Hippocampal formation (tissue), 2 donors: ENCODE measurements at places on chromosomes 3 and 15.

DNA sequence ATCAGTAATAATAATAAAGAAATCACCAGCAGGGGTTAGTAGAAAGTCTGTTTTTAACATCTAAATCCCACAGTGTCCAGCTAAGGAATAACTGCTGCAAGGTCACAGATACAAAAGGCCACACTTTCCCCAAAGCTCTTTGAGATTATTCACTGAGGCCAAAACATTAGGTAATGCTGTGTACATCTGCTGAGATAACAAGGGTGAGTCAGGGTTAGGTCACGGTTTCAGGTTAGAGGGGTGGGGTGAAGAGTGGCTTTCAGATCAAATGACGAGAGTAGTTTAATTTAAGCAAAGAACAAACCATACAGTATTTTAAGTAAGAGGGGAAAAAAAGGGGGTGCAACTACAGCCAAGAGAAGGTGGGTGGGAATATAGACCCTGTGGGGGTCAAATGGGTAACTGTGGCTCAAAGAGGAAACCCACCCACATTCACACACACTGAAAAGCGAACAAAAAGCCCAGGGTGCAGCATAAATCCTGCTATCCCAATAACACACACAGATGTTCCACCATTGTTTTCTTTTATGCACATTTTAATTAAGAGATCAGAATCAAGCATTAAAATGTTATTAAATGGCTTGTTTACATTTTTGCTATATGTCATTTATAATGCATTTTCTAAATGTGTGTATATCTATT lies 412.9 kb downstream of the TIGIT start:
- DNase-seq, result no peak

- no peak for DNase-seq
These were observed 5.2 kb upstream of the GPR176 start for GRCh38 chr15:39925112-39925842.

DNA sequence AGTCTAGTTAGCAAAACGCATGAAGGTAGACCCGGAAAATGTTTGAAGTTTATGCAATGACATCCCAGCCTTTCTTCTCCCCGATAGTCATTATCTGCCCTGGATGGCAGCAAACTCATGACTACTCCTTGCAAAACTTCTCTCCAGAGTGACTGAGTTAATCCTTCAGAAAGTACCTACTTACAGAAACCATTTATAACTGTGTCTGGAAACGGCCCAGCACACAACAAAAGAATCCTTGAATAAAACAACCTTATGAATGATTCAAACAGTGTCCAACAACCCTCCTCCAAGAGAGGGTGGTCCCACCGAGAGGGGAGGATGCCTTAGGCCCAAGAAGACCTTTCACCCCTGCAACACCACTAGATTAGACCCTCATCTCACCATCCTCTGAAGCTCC lies 14.2 kb downstream of the ST8SIA2 start:
- no peak for DNase-seq

GRCh38 chr3:41290736-41291135 lies 91.4 kb downstream of the CTNNB1 start:
- no peak for DNase-seq

DNA sequence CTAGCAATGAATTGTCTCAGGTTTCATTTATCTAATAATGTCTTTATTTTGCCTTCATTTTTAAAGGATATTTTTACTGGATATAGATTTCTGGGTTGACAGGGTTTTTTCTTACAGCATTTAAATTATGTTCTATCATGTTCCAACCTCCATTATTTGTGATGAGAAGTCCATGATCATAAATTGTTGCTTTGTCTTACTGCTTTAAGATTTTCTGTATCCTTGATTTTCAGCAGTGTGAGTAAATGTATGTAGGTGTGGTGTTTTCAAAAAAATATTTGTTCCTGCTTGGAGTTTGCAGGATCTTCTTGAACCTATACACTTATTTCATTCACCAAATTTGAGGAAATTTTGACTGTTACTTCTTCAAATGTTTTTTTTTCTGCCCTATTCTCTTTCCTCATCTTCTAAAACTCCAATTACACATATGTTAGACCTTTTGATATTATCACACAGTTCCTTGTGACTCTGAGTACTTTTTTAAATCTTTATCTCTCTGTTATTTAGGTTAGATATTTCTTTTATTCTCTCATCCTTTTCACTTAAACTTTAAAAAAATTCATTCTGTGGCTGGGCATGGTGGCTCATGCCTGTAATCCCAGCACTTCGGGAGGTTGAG lies 43.7 kb upstream of the SELENOK start:
- DNase-seq, result no peak

GRCh38 chr15:69625328-69625727 lies 172.7 kb downstream of the RPLP1 start:
- DNase-seq, result no peak

- no peak for DNase-seq
These were observed 8.0 kb upstream of the CCDC13 start for GRCh38 chr3:42780892-42781700.

- no peak for DNase-seq
These were observed 71.5 kb upstream of the BFSP2 start for GRCh38 chr3:133328373-133328772.

DNA sequence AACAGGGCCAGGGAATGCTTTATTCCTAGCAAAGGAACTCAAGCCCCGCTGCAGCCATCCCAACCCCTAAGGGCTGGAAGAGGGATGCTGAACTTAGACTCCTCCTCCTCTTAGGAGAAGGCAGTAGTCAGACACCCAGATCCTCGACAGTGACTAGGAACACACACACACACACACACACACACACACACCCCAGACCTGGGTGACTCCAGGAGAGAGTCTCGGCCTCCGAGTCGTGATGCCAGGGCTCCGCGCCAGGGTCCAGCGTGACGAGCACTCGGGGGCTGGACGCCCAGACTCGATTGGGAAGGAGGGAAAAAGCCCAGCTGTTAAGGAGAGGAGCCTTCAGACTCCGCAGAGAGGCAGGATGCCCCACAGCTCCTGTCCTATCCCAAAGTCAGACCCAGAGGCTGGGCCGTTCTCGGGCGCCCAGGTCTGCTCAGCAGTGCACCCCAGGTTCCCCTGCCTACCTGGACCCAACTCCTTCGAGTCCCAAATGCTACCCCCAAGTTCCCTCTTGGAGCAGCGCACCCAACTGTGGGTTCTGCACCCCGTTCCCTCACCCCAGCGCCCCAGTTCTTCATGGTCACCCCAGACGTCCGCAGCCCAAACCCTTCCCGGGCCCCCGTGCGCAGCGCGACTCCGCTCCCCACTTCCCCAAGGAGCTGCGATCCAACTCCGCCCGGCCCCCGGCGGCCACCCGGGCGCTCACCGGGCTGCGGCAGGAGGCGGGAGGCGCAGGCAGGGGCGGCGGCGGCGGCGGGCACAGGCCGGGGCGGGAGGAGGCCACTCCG lies 421 bp downstream of the BMF start:
- DNase-seq, result no peak

- no peak for DNase-seq
These were observed 122.2 kb downstream of the KCNH8 start for GRCh38 chr3:19270481-19270880.

GRCh38 chr3:127770671-127771355 lies 51.5 kb downstream of the MGLL start:
- no peak for DNase-seq

GRCh38 chr3:193702967-193703366 lies 110.0 kb downstream of the OPA1 start:
- no peak for DNase-seq

- no peak for DNase-seq
These were observed 39.3 kb upstream of the SPRED1 start for GRCh38 chr15:38213356-38213755.

- DNase-seq, result no peak
These were observed 675 bp downstream of the PSMD6 start for GRCh38 chr3:64022451-64023186.

DNA sequence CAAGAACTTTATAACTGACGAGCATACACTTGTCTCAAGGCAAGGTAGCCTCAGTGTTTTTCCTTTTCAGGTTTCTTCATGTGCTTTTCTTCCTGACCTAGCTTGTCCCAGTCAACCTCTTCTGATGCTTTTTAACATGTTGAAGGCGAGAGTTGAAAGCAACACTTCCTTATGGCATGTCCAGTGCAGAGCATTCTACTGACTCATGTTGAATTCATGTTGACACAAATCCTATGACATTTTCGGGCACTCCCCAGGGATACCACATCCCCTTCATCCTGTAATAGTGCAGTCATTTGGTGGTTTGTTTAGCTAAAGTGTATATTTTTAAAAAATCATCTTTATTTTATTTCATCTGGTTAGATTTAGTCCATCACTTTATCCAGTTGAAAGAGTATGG lies 75.9 kb upstream of the CBLB start:
- DNase-seq, result no peak

DNA sequence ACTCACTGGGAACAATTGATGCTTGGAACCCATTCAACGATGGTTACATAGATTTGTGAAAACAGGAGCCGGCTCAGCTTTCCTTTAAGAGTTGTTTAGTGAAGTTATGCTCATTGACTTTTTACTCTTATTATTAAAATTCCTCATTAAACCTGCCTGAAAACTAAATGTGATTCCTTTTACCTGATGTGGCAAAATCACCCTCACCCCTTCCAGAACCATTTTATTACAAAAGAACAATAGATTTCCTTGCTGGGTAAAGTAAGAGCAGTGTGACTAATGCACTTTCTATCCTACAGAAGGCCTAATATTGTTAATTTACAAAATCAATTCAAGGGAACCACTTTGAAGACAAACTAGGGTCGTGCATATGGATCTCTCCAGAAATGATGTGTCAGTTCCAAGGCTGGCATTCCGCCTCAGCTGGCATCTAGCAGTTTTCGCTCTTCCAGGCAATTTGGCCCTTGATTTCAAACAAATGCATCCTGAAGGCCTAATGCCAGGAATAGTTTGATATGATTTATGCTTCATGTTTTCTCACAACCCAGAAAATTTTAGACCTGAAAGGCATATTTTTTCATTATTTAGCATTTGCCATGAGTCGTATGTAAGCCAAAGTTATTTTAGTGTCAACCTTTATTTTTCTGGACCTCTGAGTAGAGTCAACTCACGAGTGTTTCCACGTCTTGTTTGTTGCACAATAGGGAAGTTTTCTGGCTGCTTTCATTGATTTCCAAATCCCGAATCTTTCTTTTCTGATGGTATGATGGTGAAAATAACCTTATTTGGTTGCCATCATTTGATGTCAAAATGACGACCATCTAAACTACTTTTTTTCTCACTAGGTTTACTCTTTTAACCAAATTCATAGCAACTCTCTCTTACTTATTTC lies 447.8 kb downstream of the MECOM start:
- DNase-seq, result no peak
